Activated B cell treated with CpG ODN at 0.5 μM for 24 hours (primary cell): ENCODE measurements at places on chromosomes 5 and 9. TPM values are rescaled to one million over a fixed set of nuclear protein-coding genes. Genes with fewer than 3 reads are reported as not detected.

- no peak for DNase-seq
- H3K4me3 ChIP-seq, result no peak overlapping the region
- no peaks in the 10 kb centered on the region for H3K4me1 ChIP-seq
- no peaks in the 10 kb centered on the region for H3K27me3 ChIP-seq
- no peak overlapping the region for H3K27ac ChIP-seq
Observed at GRCh38 chr9:70924895-70925547, 196.4 kb downstream of the TRPM3 start.

DNA sequence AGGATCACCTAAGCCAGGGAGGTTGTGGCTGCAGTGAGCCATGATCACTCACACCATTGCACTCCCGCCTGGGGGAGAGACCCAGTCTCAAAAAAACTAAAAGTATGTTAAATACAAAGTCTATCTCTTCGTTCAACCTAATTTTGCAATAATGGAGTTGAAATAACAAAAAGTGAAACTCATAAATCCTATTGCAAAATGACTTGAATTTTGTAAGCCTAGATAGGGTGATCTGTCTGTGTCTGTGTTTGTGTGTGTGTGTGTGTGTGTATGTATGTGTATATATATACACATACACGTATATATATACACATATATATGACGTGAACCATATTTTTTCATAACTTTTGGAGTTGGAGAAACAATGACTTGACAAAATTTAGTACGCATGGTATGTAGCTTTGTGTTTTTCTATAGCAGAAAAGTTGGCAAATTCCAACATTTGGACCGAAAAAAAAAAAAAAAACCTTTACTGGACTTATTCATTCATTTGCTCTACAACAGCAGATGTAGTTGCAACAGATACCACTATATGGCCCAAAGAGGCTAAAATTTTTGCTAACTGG, 76.9 kb upstream of the CDH6 start:
- H3K27ac ChIP-seq, result no peak overlapping the region
- no peaks in the 10 kb centered on the region for H3K36me3 ChIP-seq
- no peak overlapping the region for H3K4me3 ChIP-seq
- H3K27me3 ChIP-seq, result no peaks in the 10 kb centered on the region
- no peak for DNase-seq
- H3K4me1 ChIP-seq, result no peaks in the 10 kb centered on the region

GRCh38 chr9:35342221-35342958, 147.5 kb upstream of the RUSC2 start:
- DNase-seq, result no peak
- H3K27me3 ChIP-seq, result peaks cover 10% of the 10 kb centered on the region
- H3K27ac ChIP-seq, result no peak overlapping the region
- no peaks in the 10 kb centered on the region for H3K36me3 ChIP-seq
- no peaks in the 10 kb centered on the region for H3K4me1 ChIP-seq

DNA sequence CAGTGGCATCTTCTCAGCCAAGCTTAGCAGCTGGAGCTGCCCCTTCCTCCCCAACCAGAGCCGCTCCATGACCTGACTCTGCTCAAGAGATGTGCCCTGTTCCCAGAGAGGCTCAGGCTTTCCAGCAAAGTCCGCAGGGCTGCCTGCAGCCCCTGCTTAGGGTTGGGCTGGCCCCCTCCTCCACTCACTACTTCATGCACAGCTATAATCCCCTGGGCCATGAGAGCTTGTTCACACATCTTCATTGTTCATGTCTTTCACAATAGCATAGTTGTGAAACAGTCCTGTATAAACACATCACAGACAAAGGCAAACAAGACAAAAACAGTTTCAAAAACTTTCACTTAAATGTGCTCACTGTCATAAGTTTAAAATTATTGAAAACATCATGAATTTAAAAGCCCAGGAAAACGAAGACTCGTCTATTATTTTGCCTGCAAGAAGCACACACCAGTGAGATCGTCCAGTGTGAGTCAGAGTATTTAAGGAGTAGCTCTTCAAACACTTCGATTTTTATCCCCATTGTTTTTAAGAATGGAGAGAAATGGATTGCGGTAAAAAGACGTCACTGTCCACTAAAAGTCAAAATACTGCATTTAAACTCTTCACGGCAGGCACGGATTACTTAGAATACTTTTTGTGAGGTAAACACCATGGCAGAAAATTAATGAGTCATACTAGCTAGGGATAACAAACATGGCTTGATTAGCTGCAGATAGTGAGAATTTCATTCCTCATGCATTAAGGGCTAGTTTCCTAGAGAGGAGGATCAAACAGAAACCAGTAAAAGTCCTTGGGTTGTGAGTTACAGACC, 40.7 kb upstream of the S1PR3 start:
- H3K36me3 ChIP-seq, result no peaks in the 10 kb centered on the region
- DNase-seq, result no peak
- H3K4me3 ChIP-seq, result no peak overlapping the region
- peaks cover 16% of the 10 kb centered on the region for H3K27me3 ChIP-seq
- H3K4me1 ChIP-seq, result no peaks in the 10 kb centered on the region

GRCh38 chr5:45109636-45110035, 300.9 kb downstream of the MRPS30 start:
- DNase-seq, result no peak
- no peaks in the 10 kb centered on the region for H3K4me1 ChIP-seq
- H3K4me3 ChIP-seq, result no peak overlapping the region
- no peak overlapping the region for H3K27ac ChIP-seq
- H3K36me3 ChIP-seq, result no peaks in the 10 kb centered on the region

DNA sequence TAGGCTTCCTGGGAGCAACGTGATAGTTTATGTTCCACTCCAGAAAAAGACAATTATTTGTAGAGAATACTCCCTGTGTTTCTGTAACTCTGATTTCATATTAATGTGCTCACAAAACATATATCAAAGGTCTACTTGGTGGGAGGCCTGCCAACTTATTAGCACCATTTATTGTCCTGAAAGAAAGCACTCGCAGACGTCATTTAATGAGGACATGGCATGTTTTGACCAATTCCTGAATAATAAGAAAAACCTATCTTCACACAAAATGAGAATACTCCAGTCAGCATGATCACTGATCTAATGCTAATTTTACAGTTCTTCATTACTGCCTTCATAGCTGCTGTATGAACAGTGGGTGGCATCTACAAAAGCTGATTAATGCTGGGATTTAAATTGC, 46.4 kb upstream of the RASEF start:
- H3K27me3 ChIP-seq, result no peaks in the 10 kb centered on the region
- no peak overlapping the region for H3K27ac ChIP-seq
- H3K4me1 ChIP-seq, result no peaks in the 10 kb centered on the region
- H3K4me3 ChIP-seq, result no peak overlapping the region
- DNase-seq, result no peak

- no peak overlapping the region for H3K4me3 ChIP-seq
- no peaks in the 10 kb centered on the region for H3K36me3 ChIP-seq
Observed at GRCh38 chr9:89766991-89767390, 162.2 kb downstream of the GADD45G start.

GRCh38 chr9:120659209-120659608, 55.1 kb downstream of the MEGF9 start:
- H3K27ac ChIP-seq, result no peak overlapping the region
- no peak for DNase-seq
- H3K27me3 ChIP-seq, result no peaks in the 10 kb centered on the region
- peaks cover 14% of the 10 kb centered on the region for H3K4me1 ChIP-seq

DNA sequence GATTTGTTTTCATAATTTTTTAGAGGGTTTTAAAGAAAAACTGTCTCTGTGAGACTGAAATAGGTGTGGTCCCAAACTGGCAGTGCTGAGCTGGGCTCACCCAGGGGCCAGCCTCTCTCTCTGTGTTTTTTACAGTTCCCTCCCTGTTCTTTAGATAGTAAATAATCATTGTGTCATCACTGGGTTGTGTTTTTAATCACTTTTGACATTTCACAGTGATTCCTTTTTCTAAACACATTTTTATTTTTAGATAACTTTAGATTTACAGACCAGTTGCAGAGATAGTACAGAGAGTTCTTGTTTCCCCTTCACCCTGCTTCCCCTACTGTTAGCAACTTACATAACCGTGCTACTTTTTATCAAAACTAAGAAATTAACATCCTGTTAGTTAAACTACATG, 44.4 kb downstream of the MAP1B start:
- H3K4me1 ChIP-seq, result no peaks in the 10 kb centered on the region
- no peak overlapping the region for H3K27ac ChIP-seq
- no peak for DNase-seq
- peaks cover 3% of the 10 kb centered on the region for H3K27me3 ChIP-seq

DNA sequence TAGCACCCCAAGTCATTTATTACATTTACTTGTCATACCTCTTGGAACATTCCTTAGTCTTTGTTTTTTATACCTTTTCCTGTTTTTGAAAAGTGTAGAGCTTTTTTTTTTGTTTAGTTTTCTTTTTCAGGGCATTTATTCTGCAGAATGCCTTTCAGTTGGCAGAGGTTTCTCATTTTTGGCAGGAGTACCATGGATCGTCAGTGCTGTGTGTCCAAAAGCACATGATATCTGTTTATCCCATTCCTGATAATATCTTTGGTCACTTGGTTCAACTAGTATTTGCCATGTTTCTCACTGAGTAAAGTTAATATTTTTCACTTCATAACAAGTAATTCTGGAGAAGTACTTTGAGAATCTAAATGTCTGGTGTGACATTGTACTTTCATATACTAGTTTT, 10.7 kb downstream of the OGN start:
- H3K4me1 ChIP-seq, result no peaks in the 10 kb centered on the region
- DNase-seq, result no peak
- H3K27me3 ChIP-seq, result no peaks in the 10 kb centered on the region

- H3K36me3 ChIP-seq, result no peaks in the 10 kb centered on the region
- H3K27me3 ChIP-seq, result peaks cover 3% of the 10 kb centered on the region
- H3K4me1 ChIP-seq, result no peaks in the 10 kb centered on the region
- H3K27ac ChIP-seq, result no peak overlapping the region
- no peak for DNase-seq
- no peak overlapping the region for H3K4me3 ChIP-seq
Observed at GRCh38 chr9:134948149-134948548, 30.4 kb upstream of the FCN1 start.

DNA sequence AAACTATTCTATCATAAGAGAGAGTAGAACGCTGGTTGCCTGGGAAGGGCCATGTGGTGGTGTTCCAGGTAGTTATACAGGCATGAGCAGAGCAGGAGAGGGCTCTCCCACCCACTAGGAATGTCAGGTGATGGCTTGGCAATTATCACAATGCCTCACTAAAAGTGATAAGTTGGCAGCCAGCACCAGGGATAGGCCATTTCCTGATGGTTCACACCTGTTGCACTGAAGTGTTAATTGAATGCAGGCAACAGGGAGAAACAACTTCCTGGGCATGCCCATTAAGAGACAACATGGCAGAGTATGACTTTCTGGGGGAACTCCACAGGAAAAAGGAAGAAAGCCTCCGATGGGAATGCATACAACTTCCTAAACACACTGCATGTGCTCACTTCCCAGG, 593.2 kb downstream of the ELAVL2 start:
- no peaks in the 10 kb centered on the region for H3K27me3 ChIP-seq
- H3K4me1 ChIP-seq, result no peaks in the 10 kb centered on the region
- H3K4me3 ChIP-seq, result no peak overlapping the region
- H3K27ac ChIP-seq, result no peak overlapping the region
- no peak for DNase-seq
- H3K36me3 ChIP-seq, result no peaks in the 10 kb centered on the region

DNA sequence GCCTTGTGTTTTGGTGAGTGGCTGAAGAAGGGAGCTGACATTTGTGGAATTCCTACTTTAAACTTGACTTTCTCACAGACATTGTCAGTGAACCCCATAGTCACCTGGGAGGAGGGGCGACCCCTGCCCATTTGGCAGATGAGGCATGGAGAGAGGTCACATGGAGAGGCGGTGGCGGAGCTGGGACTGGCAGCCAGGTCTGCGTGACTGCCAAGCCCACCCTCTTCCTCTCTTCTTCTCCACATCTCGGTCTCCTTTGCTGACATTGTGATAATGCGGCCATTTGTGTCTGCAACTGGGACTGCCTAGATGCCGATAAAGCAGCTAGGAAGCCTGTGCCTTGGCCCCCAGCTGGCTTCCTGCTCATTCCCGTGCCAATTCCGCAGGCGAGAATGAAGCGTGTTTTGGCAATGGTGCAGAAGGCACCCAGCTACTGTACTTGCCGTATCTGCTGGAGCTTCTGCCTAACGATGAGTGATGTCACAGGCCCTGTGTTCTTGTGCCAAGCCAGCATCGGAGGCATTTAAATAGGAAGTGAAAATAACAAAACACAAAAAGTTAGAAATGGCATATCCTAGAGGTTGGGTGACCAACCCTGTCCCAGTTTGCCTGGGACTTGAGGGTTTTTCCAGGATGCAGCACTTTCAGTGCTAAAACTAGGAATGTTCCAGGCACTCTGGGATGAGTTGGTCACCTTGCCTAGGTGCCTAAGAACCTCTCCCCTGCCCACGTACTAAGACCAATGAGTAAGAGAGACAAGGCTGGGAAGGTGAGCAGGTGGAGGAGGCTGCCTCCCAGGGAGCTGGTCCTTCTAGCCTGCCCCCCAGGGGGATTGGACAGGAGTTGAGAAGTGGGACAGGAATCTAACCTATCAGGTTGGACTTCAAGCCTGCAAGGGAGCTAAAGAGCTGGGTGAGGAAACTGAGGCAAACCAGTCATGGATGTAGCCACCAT, 23.6 kb downstream of the OLFML2A start:
- H3K4me3 ChIP-seq, result peak overlapping the region; percentile 64
- H3K27me3 ChIP-seq, result no peaks in the 10 kb centered on the region
- H3K27ac ChIP-seq, result peak overlapping the region; percentile 94
- H3K4me1 ChIP-seq, result peaks cover 40% of the 10 kb centered on the region
- DNase-seq, result peak; percentile 30
- no peaks in the 10 kb centered on the region for H3K36me3 ChIP-seq

DNA sequence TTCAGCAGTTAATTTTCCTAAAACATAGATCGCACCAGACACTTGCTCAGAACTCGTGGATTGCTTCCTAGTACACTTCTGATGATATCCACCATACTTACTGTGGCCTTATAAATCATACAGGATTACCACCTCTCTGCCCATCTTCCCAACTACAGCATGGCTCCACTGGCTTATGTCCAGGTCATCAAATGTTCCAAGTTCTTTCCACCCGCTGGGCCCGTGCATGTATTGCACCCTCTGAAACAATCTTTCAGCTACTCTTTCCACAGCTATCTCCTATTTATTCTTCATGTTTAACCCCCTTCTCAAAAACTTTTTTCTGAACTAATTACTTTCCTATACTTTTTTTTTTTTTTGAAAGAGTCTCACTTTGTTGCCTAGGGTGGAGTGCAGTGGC, 18.5 kb downstream of the FBXW2 start:
- DNase-seq, result no peak
- H3K27ac ChIP-seq, result no peak overlapping the region
- H3K4me3 ChIP-seq, result no peak overlapping the region

GRCh38 chr5:57685516-57686255, 203.1 kb upstream of the ACTBL2 start:
- no peaks in the 10 kb centered on the region for H3K36me3 ChIP-seq
- no peaks in the 10 kb centered on the region for H3K4me1 ChIP-seq
- no peak overlapping the region for H3K27ac ChIP-seq
- H3K27me3 ChIP-seq, result peaks cover 2% of the 10 kb centered on the region

- H3K4me3 ChIP-seq, result no peak overlapping the region
- H3K36me3 ChIP-seq, result no peaks in the 10 kb centered on the region
- no peaks in the 10 kb centered on the region for H3K27me3 ChIP-seq
- H3K27ac ChIP-seq, result no peak overlapping the region
- no peaks in the 10 kb centered on the region for H3K4me1 ChIP-seq
Observed at GRCh38 chr5:31096238-31096865, 97.1 kb upstream of the CDH6 start.

Gene CMYA5
- 0.11 and 0.17 TPM in 2 replicates for total RNA-seq

Gene UBE2QL1
- total RNA-seq, result 1.2 and 1.3 TPM in 2 replicates

Gene CARD6
- 3.7 and 4.3 TPM in 2 replicates for total RNA-seq

Gene FAM169A
- total RNA-seq, result 8.2 TPM in 2 replicates

Gene PTGS1
- total RNA-seq, result 8.9 and 9.4 TPM in 2 replicates

Gene BAAT
- total RNA-seq, result not detected in 2 replicates
